ENCODE measurements at places on chromosomes 1 and 21.
A peak's percentile ranks its signal among the peaks of the same experiment; 100 is the strongest.

DNA sequence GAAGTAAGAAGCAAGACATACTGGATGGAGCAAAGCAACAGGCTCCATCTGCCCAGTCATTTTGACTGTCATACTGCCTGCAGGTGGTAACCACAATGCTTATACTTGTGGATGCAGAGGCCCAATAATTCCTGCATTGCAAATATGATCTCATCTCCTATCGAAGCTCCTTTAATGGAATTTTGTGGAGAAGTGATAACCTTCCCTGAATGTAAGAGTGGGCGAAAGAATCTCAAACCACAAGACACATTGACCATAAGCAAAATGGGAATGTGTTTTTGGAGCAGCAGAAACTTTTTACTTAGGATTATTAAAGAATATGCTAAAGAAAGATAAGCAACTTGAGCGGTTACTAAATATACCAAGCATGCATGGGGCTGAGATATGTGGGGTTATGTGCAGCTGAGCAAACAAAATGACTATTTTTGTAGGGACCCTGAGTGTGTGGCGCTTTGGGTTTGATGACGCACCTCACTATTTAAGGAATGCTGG lies 77.4 kb upstream of the BACH1 start:
- H3K4me1 ChIP-seq = peaks cover 5% of the 10 kb centered on the region
- H3K4me3 ChIP-seq = no peak overlapping the region
- H3K36me3 ChIP-seq = no peaks in the 10 kb centered on the region
- no peak overlapping the region for H3K27ac ChIP-seq
- no peak for DNase-seq

GRCh38 chr1:9653491-9654050 lies 2.0 kb downstream of the PIK3CD start:
- H3K27ac ChIP-seq = peak overlapping the region; percentile 96
- peak overlapping the region; percentile 95 for H3K4me3 ChIP-seq
- DNase-seq = peak; percentile 44
- peaks cover 49% of the 10 kb centered on the region for H3K36me3 ChIP-seq
- peaks cover 71% of the 10 kb centered on the region for H3K4me1 ChIP-seq

DNA sequence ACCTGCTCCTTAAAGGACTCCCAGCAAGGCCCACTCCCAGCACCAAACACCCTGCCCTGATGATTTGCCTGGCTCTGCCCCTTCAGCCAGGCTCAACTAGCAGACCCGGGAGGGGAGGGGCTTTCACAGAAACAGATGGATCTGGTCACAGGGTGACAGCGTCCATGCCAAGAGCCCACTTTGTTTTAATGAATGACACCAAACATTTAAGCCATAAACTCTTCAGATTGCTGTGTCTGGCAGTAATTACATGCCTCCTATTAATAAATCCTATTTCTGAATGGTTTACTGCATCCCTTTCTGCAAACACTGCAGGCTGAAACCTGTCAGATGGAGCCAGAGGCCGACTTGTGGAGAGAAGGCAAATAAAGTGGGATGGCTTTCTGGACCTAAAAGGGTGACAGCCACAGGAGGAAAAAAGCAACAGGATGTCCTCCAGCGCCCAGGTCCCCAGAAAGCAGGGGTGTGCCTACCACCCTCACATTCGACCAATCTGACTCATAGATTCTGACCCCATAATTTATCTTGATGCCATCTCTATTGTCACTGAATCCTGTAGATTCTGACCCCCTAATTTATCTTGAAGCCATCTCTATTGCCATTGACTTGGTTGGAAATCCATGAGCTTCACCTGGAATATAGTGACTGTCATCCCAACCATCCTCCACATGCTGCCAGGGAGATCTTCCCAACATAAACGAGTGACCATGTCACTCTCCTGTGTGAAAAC lies 200.9 kb downstream of the PLPP3 start:
- H3K4me1 ChIP-seq = no peaks in the 10 kb centered on the region
- DNase-seq = no peak
- H3K27me3 ChIP-seq = peaks cover 5% of the 10 kb centered on the region
- H3K36me3 ChIP-seq = no peaks in the 10 kb centered on the region
- no peak overlapping the region for H3K27ac ChIP-seq
- H3K4me3 ChIP-seq = no peak overlapping the region

DNA sequence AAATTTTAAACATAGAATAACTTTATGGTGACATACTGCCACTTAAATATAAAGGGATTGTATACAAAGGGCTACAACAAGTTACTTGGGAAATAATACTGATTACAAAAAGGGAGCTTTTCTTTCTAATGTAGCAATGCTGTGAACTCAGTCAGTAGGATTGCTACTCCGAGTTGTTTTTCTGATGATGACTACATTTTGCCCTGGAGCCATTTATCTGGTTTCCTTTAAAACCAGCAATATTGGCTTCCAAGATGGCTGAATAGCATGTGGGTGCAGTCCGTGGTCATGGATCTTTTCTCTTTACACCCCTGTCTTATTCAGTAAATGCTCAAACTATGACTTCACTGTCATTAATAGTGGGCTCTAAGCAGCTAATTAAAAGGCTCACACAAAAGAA lies 92.6 kb upstream of the NEK7 start:
- peaks cover 8% of the 10 kb centered on the region for H3K27me3 ChIP-seq
- no peak overlapping the region for H3K4me3 ChIP-seq
- no peak for DNase-seq
- no peak overlapping the region for H3K27ac ChIP-seq
- no peaks in the 10 kb centered on the region for H3K4me1 ChIP-seq
- no peaks in the 10 kb centered on the region for H3K36me3 ChIP-seq

DNA sequence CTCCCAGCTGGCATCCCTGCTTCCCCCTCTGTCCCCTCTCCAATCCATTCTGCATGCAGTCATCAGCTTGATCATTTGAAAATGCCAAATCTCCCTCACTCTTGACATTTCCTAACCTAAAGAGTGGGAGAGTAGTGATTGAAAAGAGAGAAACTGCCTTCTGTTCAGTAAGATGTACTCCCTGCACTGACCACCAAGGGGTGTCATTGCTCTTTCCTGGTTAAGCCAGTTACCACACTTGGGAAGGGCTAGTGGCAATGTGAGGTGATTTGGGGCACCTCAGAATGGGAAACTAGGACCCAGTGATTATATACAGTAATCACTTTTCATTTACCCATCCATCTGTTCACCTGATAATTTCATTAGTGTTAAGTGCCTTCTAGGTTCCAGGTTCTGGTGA lies 6.9 kb upstream of the TMEM269 start:
- no peak overlapping the region for H3K4me3 ChIP-seq
- peaks cover 23% of the 10 kb centered on the region for H3K4me1 ChIP-seq
- peaks cover 55% of the 10 kb centered on the region for H3K36me3 ChIP-seq
- peak; percentile 40 for DNase-seq
- H3K27me3 ChIP-seq = no peaks in the 10 kb centered on the region

DNA sequence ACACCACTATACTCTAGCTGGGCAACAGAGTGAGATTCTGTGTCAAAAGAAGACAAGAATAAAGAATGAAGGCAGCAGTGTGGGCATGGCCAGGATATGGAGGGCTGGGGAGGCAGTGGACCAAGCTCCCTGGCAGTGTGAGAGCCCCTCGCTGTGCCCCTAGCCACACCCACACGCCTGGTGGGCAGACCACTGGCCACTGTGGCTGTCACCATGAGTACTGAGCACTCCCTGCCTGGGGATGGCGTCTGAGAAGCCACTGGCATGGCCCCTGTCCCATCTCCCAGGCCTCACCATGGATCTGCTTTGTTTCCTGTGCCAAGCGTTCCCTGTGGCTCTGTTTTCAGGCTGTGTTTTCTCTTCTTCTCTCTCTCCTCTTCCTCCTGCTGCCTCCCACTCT lies 51.7 kb downstream of the STUM start:
- no peak overlapping the region for H3K27ac ChIP-seq
- peaks cover 2% of the 10 kb centered on the region for H3K4me1 ChIP-seq
- H3K36me3 ChIP-seq = no peaks in the 10 kb centered on the region
- H3K27me3 ChIP-seq = peaks cover 11% of the 10 kb centered on the region
- DNase-seq = no peak

- no peak overlapping the region for H3K4me3 ChIP-seq
- H3K4me1 ChIP-seq = no peaks in the 10 kb centered on the region
- no peaks in the 10 kb centered on the region for H3K36me3 ChIP-seq
- H3K27me3 ChIP-seq = peaks cover 15% of the 10 kb centered on the region
- no peak overlapping the region for H3K27ac ChIP-seq
- DNase-seq = no peak
Observed at GRCh38 chr1:39144924-39145323, 59.6 kb upstream of the MACF1 start.

DNA sequence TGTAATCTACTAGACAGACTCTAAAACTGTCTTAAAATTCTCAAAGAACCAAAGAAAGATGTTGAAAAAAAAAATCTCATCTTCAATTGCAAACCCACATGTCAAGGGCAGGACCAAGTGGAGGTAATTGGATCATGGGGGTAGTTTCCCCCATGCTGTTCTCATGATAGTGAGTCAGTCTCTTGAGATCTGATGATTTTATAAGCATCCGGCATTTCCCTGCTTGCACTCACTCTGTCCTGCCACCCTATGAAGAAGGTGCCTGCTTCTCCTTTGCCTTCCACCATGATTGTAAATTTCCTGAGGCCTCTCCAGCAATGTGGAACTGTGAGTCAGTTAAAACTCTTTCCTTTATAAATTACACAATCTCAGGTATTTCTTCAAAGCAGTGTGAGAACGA lies 257.0 kb downstream of the HHIPL2 start:
- H3K27ac ChIP-seq = no peak overlapping the region
- no peak overlapping the region for H3K4me3 ChIP-seq
- H3K27me3 ChIP-seq = no peaks in the 10 kb centered on the region
- no peaks in the 10 kb centered on the region for H3K4me1 ChIP-seq
- H3K36me3 ChIP-seq = no peaks in the 10 kb centered on the region
